ENCODE measurements at places on chromosomes 12 and 14.
A peak's percentile ranks its signal among the peaks of the same experiment; 100 is the strongest.

DNA sequence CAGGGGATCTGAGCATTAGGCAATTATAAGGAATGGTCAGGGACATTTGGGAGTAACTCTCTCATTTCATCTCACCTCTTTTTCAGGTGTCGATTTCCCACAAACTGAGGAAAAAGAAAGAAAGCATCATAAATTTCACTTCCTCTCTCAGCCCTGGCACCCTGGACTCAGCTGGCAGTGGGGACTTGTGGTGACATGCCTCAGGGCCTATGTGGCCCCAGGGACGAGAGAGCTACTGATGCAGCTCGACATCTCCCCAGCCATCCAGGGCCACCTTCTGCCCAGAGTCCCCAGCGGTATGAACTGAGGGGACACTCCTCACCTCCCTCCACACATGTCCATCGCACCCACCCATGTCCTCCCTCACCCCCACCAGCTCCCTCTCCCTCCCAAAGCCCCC lies 11.7 kb downstream of the TNFRSF1A start:
- no peak for DNase-seq

DNA sequence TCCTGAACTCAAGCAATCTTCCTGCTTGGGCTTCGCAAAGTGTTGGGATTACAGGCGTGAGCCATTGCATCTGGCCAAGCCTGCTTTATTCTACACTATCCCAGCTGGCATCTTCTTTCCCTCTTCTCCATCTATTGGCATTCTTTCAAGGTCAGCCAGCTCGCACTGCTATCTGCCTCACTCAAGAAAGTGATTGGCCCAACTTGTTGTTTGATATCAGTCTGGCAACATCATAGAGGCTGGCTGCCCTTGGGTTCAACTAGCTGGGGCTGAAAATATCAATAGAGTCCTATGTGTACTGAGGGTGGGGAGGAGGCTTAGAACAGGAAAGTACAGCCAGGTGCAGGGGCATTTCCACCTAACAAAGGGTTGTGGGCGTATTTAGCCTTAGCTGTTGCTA lies 17.1 kb downstream of the GMFB start:
- no peak for DNase-seq

DNA sequence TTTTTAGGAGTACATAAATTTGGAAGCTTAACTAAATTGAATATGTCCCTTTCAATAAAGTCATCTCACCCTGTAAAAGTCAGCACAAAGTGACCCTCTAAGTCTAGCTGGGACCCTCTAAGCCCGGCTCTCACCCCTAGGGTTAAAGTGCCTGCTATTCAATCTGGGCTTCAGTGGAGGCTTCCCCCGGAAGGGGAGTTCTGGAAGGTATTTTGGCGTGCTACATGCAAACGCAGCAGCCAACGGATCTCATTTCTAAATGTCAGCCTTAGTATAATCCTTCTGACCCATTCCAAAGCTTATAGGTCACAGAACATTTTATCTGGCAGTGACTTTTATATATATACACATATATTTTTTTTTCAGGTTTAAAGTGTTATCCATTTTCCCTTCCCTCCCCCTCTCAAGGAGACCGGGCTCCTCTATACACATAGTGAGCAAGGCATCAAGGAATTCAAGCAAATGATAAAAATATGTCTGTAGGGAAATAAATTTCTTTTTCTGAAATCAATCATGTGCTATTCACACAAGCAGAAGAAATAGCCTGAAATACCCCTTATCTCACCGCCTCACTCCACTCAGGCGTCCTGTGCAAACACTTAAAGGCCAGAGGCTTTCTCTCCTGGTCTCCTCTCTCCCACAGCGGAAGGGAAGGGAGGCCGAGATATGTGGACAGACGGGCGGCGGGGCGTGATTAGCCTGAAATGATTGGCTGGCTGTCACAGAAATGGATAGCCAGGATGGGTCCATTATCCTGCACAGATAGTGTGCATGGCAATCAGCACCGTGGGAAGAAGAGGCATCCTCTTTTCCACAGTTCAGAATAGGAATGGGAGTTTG lies 301.7 kb downstream of the GALC start:
- no peak for DNase-seq

DNA sequence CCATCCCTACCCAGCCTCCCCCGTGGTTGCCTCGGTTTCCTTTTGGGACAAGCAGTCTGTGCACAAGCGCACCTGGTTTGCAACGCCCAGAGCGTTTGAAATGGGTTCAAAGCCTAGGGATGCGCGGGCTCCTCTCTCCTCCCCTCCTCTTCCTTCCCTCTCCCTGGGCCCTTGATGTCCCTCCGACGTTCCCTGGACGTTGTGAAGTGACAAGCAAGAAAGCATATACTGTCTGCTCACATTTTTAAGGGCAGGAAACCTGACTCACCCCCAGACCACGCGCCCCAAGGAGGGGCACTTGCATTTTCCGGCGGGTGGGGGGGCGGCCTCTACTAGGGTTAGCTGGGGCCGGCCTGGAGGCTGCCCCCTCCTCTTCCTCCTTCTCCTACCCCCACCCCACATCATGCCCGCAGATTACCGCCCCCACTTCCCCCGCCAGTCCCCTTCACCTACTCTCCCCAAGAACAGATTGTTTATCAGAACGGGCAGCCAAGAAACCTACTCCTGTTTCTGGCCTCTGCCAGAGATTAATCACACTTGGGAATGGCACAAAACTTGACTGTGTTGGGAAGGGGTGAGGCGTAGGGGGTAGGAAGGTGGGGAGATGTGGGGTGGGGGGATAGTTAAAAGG lies 9.5 kb upstream of the IRF2BPL start:
- DNase-seq: no peak

DNA sequence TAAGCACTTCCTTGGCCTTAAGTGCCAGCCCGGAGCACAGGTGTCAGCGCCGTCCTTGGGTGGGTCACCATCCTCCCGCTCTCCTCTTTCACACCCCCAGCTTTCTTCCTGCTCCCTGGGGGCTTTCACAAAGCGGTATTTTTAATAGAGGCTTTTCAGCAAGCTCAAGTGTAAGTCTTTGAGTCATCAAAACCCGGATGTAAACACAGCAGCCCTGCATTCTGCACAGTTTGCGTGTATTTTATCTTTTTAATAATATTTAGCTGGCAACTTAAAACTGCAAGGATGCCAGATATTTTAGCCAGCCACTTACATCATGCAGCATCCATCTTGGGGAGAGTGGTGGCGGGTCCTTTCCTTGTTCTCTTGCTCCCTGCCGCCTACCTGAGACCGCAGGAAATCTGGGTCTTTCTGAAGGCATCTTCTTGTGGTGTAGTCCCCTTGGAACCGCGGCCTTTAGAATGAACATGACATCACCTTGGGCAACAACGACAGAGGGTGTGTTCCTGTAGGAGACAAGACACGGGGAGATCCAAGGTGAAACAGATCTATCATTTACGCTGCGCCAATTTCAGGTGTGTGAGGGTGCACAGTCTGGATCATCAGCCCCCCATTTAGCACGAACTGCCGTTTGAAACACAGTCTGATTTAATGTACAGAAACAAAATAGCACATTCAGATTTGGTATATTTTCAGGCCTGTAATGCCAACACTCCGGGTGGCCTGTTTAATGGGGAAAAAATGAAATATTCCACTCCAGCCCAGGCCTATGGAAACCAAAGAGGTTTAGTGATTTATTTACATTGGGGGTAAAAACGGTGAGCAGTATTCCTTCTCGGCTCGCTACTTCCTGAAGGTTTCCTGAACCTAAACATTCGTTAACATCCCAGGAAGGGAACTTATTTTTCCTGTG lies 12.5 kb upstream of the IRF2BPL start:
- no peak for DNase-seq

GRCh38 chr12:79058342-79058741 lies 193.8 kb downstream of the SYT1 start:
- no peak for DNase-seq

GRCh38 chr14:28375295-28375694 lies 391.3 kb upstream of the FOXG1 start:
- DNase-seq: peak; percentile 9

DNA sequence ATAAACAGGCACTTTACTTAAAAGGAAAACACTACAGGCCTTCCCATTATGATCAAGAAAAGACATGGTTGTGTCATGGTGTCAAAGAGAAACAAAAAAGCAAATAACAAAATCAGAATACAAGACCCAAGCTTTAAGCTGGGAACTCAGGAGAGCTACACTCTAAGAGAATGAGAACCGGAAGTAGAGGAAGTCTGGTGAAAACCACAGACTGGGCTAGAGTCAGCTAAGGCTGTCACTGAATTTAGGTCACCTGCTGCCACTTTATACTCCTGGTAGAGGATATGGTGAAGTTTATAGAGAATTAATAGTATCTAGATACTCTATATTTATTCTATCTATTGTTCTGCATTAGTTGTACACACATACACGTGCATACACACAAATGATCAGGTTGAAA lies 971.7 kb downstream of the FLRT2 start:
- no peak for DNase-seq

DNA sequence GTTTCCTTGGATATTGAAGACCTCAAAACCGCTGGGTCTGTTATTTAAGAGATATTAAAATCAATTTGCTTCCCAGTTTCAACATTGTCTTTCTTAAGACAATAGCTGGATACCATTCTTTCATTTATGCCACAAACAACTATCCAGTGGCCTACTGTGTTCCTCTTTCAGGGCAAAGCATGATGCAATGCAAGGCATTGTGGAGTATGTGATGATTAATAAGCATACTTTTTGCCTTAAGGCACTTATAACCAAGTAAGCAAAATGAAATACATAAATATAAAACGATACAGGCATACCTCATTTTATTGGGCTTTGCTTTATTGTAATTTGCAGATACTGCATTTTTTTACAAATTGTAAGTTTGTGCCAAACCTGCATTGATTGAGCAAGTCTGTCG lies 45.5 kb downstream of the SCN8A start:
- no peak for DNase-seq

DNA sequence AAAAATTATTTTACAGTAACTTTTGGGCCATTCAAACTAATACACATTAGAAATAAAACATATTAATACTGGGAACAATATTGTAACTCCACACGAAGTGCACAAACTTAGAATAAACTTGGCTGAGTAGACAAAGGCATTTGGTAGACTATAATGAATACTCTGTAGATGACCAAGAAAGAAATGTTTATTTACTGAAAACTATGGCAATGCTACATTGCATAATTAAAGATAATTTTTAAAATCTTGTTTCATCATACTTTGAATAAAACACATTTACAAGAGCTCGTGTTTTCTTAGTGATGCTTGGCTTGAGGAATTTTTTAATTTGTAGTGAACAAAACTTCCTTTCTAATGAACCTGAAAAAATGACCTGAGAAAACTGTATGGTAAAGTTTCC lies 21.3 kb downstream of the RERG start:
- DNase-seq: no peak

- no peak for DNase-seq
Observed at GRCh38 chr12:2408262-2408661, 355.5 kb downstream of the CACNA1C start.

DNA sequence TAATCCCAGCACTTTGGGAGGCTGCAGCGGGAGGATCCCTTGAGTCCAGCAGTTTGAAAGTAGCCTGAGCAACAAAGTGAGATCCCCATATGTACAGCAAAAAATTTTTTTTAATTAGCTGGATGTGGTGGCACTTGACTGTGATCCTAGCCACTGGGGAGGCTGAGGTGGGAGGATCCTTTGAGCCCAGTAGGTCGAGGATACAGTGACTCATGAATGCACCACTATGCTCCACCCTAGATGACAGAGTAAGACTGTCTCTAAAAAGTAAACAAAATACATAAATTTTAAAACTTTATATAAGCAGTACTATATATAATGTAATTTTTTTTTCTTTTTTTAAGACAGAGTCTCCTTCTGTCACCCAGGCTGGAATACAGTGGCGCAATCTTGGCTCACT lies 115.4 kb downstream of the ESR2 start:
- DNase-seq: no peak

GRCh38 chr12:117363953-117364486 lies 2.6 kb upstream of the NOS1 start:
- DNase-seq: no peak

GRCh38 chr14:40308240-40308639 lies 876.0 kb upstream of the FBXO33 start:
- DNase-seq: no peak

GRCh38 chr12:107554941-107555340 lies 130.7 kb upstream of the PWP1 start:
- no peak for DNase-seq

- DNase-seq: no peak
Observed at GRCh38 chr14:22781301-22781991, 15.0 kb downstream of the OXA1L start.

DNA sequence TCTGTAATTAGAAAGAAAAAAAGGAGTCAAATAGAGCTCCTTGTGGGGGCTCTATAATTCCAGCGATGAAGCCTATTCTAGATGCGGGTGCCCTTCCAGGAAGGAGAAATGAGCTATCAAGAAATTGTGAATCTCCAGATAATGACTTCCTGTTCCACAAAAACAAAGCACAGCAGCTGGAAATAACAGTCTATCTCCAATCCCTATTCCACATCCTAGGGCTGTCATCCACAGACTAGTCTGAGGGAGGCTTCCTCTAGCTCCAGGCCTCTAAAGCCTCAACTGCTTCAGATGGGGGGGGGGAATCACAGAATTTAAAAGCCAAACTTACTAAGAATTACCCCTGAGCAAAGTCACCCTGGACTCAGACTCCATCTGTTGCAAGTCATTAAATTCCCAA lies 77.4 kb upstream of the GTF2A1 start:
- DNase-seq: no peak

- DNase-seq: no peak
Observed at GRCh38 chr14:84064316-84065125, 1465.4 kb upstream of the FLRT2 start.

GRCh38 chr12:58860056-58860787 lies 60.1 kb downstream of the LRIG3 start:
- no peak for DNase-seq

- no peak for DNase-seq
Observed at GRCh38 chr12:106985479-106985878, 1.5 kb downstream of the MTERF2 start.
